ENCODE measurements at places on chromosomes 2 and 18. TPM values are rescaled to one million over a fixed set of nuclear protein-coding genes. Genes with fewer than 3 reads are reported as not detected.

SLC9A4 gene
- total RNA-seq, result under 0.01 TPM

DSEL gene
- 25.1 TPM for total RNA-seq

KCMF1 gene
- 102 TPM for total RNA-seq

RMDN2 gene
- total RNA-seq, result 1.6 TPM

SNRPD1 gene
- 7.8 TPM for total RNA-seq

DSG2 gene
- total RNA-seq, result 0.19 TPM

GTF2A1L gene
- not detected for total RNA-seq

Data from vein endothelial cell (primary cell).